A549 treated with CpdA at 1 μM for 4 hours (cell line): ENCODE measurements at places on chromosomes 7 and 10. TPM values are rescaled to one million over a fixed set of nuclear protein-coding genes. Genes with fewer than 3 reads are reported as not detected.

Gene AS3MT
- total RNA-seq, result 3.3 to 4.7 TPM (median 4.0 TPM) in 5 replicates

Gene CPA2
- 0.08 to 0.20 TPM (median 0.09 TPM) in 3 of 5 replicates, not detected in the others for total RNA-seq

Gene PDCD11
- total RNA-seq, result 38.8 to 42.0 TPM (median 40.2 TPM) in 5 replicates

Gene KIAA1217
- 2.8 to 4.9 TPM (median 3.2 TPM) in 5 replicates for total RNA-seq

Gene LRRD1
- total RNA-seq, result not detected in 5 replicates

Gene ANKRD30A
- 0.37 to 1.4 TPM (median 1.0 TPM) in 5 replicates for total RNA-seq

Gene FFAR4
- 0.16 to 0.27 TPM (median 0.18 TPM) in 5 replicates for total RNA-seq

Gene GDF2
- not detected in 5 replicates for total RNA-seq

Gene ANKRD22
- 0.30 to 0.62 TPM (median 0.39 TPM) in 5 replicates for total RNA-seq

Gene ZKSCAN1
- 6.6 to 11.3 TPM (median 9.3 TPM) in 5 replicates for total RNA-seq

Gene IKZF1
- total RNA-seq, result 0.01 TPM in 1 of 5 replicates, not detected in the others

Gene ZNF239
- 2.4 to 2.9 TPM (median 2.4 TPM) in 5 replicates for total RNA-seq

Gene CTAGE4
- total RNA-seq, result not detected in 5 replicates

Gene ABCA13
- 0.05 to 0.13 TPM (median 0.05 TPM) in 4 of 5 replicates, not detected in the other for total RNA-seq

Gene TAS2R5
- 0.40 to 0.59 TPM (median 0.54 TPM) in 5 replicates for total RNA-seq

Gene PTPN20
- total RNA-seq, result 4.0 to 5.3 TPM (median 4.5 TPM) in 5 replicates

Gene GTF2IRD1
- 7.7 to 12.5 TPM (median 10.5 TPM) in 5 replicates for total RNA-seq

Gene SRRM3
- total RNA-seq, result 5.6 to 8.2 TPM (median 7.6 TPM) in 5 replicates

Gene FKBP6
- total RNA-seq, result not detected in 5 replicates

Gene ARHGAP22
- 3.6 to 4.4 TPM (median 4.0 TPM) in 5 replicates for total RNA-seq

Gene SPDYE2
- total RNA-seq, result not detected in 5 replicates

Gene HPSE2
- not detected in 5 replicates for total RNA-seq

Gene SH2D4B
- total RNA-seq, result 0.02 to 0.06 TPM in 2 of 5 replicates, not detected in the others

Gene MMRN2
- 0.51 to 1.1 TPM (median 0.94 TPM) in 5 replicates for total RNA-seq

Gene AEBP1
- total RNA-seq, result 0.05 TPM in 1 of 5 replicates, not detected in the others

Gene AMPH
- 0.02 to 0.12 TPM in 2 of 5 replicates, not detected in the others for total RNA-seq

Gene TMEM196
- not detected in 5 replicates for total RNA-seq

Gene EPDR1
- total RNA-seq, result 69.7 to 80.3 TPM (median 75.1 TPM) in 5 replicates

Gene APBB1IP
- total RNA-seq, result 9.3 to 11.1 TPM (median 10.5 TPM) in 5 replicates

Gene GPR15LG
- total RNA-seq, result not detected in 5 replicates

Gene CALCR
- not detected in 5 replicates for total RNA-seq

Gene HOXA6
- 1.4 to 1.9 TPM (median 1.8 TPM) in 5 replicates for total RNA-seq

Gene PI4K2A
- 25.8 to 31.9 TPM (median 30.9 TPM) in 5 replicates for total RNA-seq

Gene H2BK1
- not detected in 5 replicates for total RNA-seq

Gene ACTR3C
- 0.14 TPM in 1 of 5 replicates, not detected in the others for total RNA-seq

Gene PILRA
- 4.0 to 6.4 TPM (median 5.4 TPM) in 5 replicates for total RNA-seq

Gene ASB15
- not detected in 5 replicates for total RNA-seq

Gene CCDC172
- total RNA-seq, result not detected in 5 replicates

Gene TBXAS1
- total RNA-seq, result 8.3 to 11.9 TPM (median 10.7 TPM) in 5 replicates

Gene SLC39A12
- not detected in 5 replicates for total RNA-seq

Gene MYH16
- total RNA-seq, result 0.64 to 1.0 TPM (median 0.84 TPM) in 5 replicates

Gene FZD8
- 5.0 to 9.2 TPM (median 8.6 TPM) in 5 replicates for total RNA-seq

Gene PIP
- not detected in 5 replicates for total RNA-seq

Gene MCU
- 32.0 to 40.2 TPM (median 36.3 TPM) in 5 replicates for total RNA-seq

Gene OR2AE1
- not detected in 5 replicates for total RNA-seq

Gene TMEM229A
- total RNA-seq, result not detected in 5 replicates

Gene HKDC1
- total RNA-seq, result 17.3 to 24.6 TPM (median 19.4 TPM) in 5 replicates

Gene C7orf57
- 0.26 to 0.61 TPM (median 0.37 TPM) in 5 replicates for total RNA-seq

Gene MSS51
- 0.40 to 0.58 TPM (median 0.48 TPM) in 5 replicates for total RNA-seq

Gene OR13A1
- not detected in 5 replicates for total RNA-seq
